ENCODE measurements at places on chromosomes 4 and X. TPM values are rescaled to one million over a fixed set of nuclear protein-coding genes. Genes with fewer than 3 reads are reported as not detected.
A peak's percentile ranks its signal among the peaks of the same experiment; 100 is the strongest.

- no peak overlapping the region for H3K4me3 ChIP-seq
- no peaks in the 10 kb centered on the region for H3K27me3 ChIP-seq
These were observed 35.5 kb upstream of the GPC3 start for GRCh38 chrX:134020910-134021309.

Gene LONRF3
- total RNA-seq = 24.6 TPM

DNA sequence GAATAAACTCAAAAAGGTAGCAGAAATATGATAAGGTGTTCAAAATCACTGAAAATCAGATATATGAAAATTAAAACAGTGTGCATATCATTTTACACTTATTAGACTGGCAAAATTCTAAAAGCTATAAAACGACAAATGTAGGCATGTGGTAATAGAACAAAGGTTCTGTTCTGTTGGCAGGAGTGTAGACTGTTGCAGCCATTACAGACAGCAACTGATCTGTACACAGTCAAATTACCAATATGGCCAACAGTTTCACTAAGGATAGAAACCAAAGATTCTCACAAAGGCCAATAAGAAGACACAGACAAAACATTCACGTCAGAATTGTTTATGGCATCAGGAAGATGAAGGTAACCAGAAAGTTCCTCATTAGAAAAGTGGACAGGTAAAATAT, 112.8 kb upstream of the PLS3 start:
- no peak overlapping the region for H3K4me3 ChIP-seq
- no peaks in the 10 kb centered on the region for H3K4me1 ChIP-seq
- DNase-seq = no peak
- H3K27ac ChIP-seq = no peak overlapping the region
- H3K36me3 ChIP-seq = no peaks in the 10 kb centered on the region

DNA sequence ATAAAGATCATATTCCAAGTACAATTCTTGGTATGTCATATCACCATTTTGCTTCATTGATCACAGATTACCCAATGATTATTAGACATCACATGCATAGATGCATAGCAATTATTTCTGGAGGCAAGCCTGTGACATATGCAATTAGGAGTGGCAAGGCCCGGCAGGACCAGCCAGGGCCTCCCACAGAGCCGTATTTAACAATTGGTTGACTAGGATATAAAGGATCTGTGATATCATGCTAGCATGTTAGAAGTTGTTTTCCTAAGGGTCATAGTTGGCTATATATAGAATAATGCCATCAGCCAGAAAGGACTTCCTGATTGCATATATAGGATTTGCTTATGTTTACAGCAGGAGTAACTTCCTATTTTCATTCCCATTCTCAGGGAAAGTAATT, 103.5 kb upstream of the OTUD4 start:
- no peak overlapping the region for H3K27ac ChIP-seq
- no peaks in the 10 kb centered on the region for H3K27me3 ChIP-seq
- no peak for DNase-seq
- no peaks in the 10 kb centered on the region for H3K36me3 ChIP-seq
- H3K4me3 ChIP-seq = no peak overlapping the region

DNA sequence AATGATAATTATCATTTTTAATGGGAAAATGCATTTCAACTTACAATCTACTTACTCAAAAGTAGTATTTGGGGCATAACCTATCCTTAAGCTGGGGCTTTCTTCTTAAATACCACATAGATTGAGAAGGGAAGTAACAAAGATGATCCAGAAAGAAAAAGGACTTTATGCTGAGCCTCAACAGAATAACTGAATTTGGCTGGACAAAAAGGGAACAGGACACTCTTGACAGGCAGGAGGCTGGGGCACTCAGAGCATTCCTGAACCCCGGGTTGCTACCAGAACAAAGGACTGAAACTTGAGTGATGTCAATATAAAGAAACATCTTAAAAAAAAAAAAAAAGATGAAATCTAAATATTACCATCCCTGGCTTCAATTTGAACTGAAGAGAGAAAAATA, 23.9 kb downstream of the RELL1 start:
- no peak overlapping the region for H3K4me3 ChIP-seq
- no peaks in the 10 kb centered on the region for H3K36me3 ChIP-seq
- peaks cover 22% of the 10 kb centered on the region for H3K4me1 ChIP-seq
- no peak overlapping the region for H3K27ac ChIP-seq

DNA sequence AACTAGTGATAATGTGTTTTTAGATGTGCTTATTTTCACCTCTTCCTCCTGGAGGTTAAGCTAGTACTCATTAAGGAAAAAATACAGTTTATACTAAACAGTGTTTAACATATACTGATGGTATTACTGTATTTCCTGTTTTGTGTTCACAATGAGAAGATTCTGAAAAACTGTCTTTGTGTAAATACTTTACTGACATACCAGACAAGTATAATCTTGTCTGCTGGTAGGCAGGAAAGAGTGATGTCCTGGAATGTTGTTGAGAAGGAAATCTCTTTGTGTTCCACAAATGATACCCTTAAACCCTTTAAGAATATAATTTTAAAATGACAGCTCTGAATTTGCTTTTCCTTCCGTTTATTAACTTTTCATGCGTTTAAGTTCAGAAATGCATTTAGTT, 205.5 kb upstream of the NUDT6 start:
- no peaks in the 10 kb centered on the region for H3K36me3 ChIP-seq
- H3K4me1 ChIP-seq = no peaks in the 10 kb centered on the region
- H3K4me3 ChIP-seq = no peak overlapping the region
- no peak for DNase-seq
- no peak overlapping the region for H3K27ac ChIP-seq

Gene RPL9
- 3,169 TPM for total RNA-seq

DNA sequence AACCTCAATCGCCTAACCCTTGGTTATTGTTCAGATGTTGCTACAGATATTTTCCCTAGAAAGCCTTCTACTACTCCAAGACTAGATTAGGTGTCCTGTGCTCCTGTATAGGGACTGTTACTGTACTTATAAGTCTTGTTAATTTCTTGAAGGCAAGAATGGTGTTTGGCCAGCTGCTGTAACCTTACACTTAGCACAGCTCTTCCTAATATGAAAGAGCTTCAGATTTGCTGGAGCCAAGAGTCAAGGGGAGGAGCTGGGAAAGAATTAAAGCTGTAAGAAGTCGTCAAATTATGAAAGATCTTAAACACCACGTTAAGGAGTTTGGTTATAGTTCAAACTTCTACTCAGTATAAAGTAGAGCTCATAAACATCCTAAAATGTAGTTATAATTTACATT, 245.9 kb upstream of the TLL1 start:
- H3K4me1 ChIP-seq = no peaks in the 10 kb centered on the region
- no peaks in the 10 kb centered on the region for H3K27me3 ChIP-seq
- no peak overlapping the region for H3K27ac ChIP-seq

Gene TCEAL2
- total RNA-seq = 36.4 TPM

GRCh38 chr4:147860960-147861359, 129.1 kb downstream of the ARHGAP10 start:
- no peaks in the 10 kb centered on the region for H3K27me3 ChIP-seq
- peak overlapping the region; percentile 63 for H3K27ac ChIP-seq
- no peak overlapping the region for H3K4me3 ChIP-seq
- DNase-seq = no peak
- H3K4me1 ChIP-seq = peaks cover 97% of the 10 kb centered on the region
- H3K36me3 ChIP-seq = peaks cover 4% of the 10 kb centered on the region

- H3K27me3 ChIP-seq = no peaks in the 10 kb centered on the region
- H3K36me3 ChIP-seq = no peaks in the 10 kb centered on the region
- no peaks in the 10 kb centered on the region for H3K4me1 ChIP-seq
- H3K27ac ChIP-seq = no peak overlapping the region
- no peak overlapping the region for H3K4me3 ChIP-seq
These were observed 12.4 kb downstream of the DDX53 start for GRCh38 chrX:23012162-23012561.

- no peak for DNase-seq
- peaks cover 3% of the 10 kb centered on the region for H3K4me1 ChIP-seq
- no peaks in the 10 kb centered on the region for H3K27me3 ChIP-seq
- no peak overlapping the region for H3K4me3 ChIP-seq
- no peak overlapping the region for H3K27ac ChIP-seq
- no peaks in the 10 kb centered on the region for H3K36me3 ChIP-seq
These were observed 53.7 kb downstream of the ZFX start for GRCh38 chrX:24203072-24203808.

DNA sequence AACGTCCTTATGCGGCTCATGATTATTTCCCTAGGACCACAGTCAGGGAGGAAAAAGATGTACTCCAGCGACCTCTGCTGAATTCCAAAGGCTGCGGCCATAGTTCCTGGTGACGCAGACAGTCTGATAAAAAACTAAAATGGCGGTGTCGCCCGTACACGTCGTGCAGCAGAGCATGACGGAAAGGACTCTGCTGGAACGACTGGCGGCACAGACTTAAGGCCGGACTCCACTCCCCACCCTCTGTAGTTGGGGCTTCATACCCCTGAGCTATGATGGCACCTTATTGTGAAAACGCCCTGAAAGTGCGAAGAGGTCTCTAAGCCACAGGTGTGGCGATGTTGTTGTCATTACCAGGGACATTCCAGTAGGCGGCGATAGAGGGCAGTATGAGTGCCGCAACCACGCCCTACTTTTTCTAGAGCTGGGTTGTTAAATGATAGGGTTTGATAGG, 90.0 kb upstream of the EDA2R start:
- H3K4me3 ChIP-seq = peak overlapping the region; percentile 75
- no peaks in the 10 kb centered on the region for H3K27me3 ChIP-seq
- no peaks in the 10 kb centered on the region for H3K36me3 ChIP-seq
- peak; percentile 1 for DNase-seq

DNA sequence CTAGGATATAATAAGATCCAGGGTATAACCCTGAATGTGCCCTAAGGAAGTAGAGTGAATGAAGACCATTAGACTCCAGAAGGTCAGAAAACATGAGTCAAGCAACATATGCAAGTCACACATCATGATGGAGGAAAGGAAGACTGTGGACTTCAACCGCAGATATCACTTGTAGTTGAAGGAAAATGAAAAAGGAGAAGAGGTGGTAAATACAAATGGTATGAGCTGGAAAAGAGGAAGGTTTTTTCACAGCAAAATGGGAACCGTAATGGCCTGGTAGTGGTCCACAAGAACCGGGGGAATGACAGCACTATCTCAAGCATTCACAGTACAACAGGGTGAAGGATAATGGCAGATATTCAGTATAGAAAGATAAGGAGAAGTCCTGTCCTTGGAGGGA, 5.2 kb upstream of the SCFD2 start:
- H3K36me3 ChIP-seq = no peaks in the 10 kb centered on the region
- no peaks in the 10 kb centered on the region for H3K27me3 ChIP-seq
- DNase-seq = no peak

DNA sequence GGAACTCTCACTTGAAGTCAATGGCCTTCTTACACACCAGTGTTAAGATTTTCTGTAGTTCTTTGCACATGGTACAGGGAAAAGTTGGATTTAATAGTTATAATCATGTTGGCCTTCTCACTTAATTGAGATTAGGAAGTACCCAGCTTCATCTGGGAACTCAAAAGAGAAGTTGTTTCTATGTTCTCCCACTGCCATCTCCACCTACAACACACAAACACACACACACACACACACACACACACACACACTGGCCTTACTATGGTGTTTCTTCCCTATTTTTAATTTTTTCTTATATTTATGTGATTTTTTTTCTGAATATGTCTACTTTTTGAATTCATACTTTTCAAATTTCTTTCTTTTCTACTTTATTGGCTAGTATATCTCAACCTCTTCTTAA, 10.0 kb upstream of the CHIC2 start:
- H3K27ac ChIP-seq = no peak overlapping the region
- H3K27me3 ChIP-seq = no peaks in the 10 kb centered on the region
- no peaks in the 10 kb centered on the region for H3K36me3 ChIP-seq
- DNase-seq = no peak
- no peak overlapping the region for H3K4me3 ChIP-seq

DNA sequence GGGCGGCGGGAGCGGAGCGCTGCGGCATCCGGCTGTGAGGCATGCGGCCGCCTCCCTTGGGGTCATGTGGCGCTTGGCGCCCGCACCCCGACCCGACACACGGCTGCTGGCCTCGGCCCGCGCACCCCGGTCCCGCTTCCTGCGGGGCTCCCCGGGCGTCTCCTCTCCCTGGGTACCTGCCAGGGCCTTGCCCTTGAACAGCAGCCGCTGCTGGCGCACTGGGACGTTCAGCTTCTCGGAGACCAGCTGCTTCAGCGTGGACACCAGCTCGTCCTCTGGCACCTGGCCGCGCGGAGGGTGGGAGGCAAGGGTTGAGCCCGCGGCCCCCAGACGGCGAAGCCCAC, 391 bp downstream of the UBL4A start:
- peaks cover 3% of the 10 kb centered on the region for H3K4me1 ChIP-seq
- H3K36me3 ChIP-seq = peaks cover 5% of the 10 kb centered on the region
- DNase-seq = no peak
- H3K27ac ChIP-seq = peak overlapping the region; percentile 77

- DNase-seq = no peak
- no peaks in the 10 kb centered on the region for H3K4me1 ChIP-seq
- H3K27me3 ChIP-seq = no peaks in the 10 kb centered on the region
- H3K4me3 ChIP-seq = no peak overlapping the region
- no peaks in the 10 kb centered on the region for H3K36me3 ChIP-seq
- no peak overlapping the region for H3K27ac ChIP-seq
These were observed 95.1 kb upstream of the IQCM start for GRCh38 chr4:149910604-149911350.

- H3K27ac ChIP-seq = no peak overlapping the region
- H3K4me1 ChIP-seq = no peaks in the 10 kb centered on the region
- H3K27me3 ChIP-seq = no peaks in the 10 kb centered on the region
- H3K36me3 ChIP-seq = no peaks in the 10 kb centered on the region
- no peak for DNase-seq
These were observed 6.4 kb downstream of the BMX start for GRCh38 chrX:15507005-15507404.

DNA sequence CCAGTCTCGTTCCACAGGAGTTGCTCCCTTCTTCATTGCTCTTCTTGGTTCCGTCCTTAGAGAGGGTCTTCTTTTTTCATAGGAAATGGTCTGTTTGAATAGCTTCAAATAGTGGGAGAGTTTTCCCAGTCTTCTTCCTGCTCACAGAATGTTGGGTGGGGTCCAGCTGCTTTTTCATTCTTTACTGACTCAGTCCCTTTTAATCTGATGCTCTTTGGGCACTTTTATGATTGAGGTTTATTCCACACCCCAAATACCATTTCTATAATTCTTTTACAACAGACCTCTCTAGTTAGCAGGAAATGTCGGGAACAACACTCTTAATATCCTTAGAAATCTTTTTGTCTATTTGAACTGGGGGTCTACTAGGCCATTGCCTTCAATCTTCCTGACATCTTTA, 239.5 kb downstream of the PRDM5 start:
- H3K27ac ChIP-seq = no peak overlapping the region
- no peaks in the 10 kb centered on the region for H3K4me1 ChIP-seq
- H3K27me3 ChIP-seq = no peaks in the 10 kb centered on the region
- no peaks in the 10 kb centered on the region for H3K36me3 ChIP-seq
- no peak for DNase-seq
- H3K4me3 ChIP-seq = no peak overlapping the region

Gene SLC16A2
- 7.9 TPM for total RNA-seq

Gene GAGE12H
- not detected for total RNA-seq

Gene ARHGAP36
- not detected for total RNA-seq

DNA sequence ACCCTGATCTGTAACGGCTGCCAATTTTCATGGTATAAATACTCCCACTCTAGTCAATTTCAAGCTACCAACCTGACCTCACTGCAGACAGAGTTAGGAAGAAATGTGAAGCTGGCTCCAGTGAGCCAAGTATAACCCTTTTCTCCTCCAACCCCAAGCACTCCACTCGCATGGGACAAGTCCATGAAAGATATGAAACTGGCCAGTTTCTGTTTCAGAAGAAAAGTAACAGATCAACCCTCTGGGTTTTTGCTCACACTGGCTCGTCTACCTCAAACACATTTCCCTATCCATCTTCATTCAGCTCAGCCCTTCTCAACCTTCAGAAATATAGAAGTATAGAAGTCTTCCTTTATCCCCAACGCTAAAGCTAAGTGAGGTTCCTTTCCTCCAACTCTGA, 82.4 kb upstream of the NDP start:
- no peaks in the 10 kb centered on the region for H3K4me1 ChIP-seq
- no peak overlapping the region for H3K4me3 ChIP-seq
- H3K27ac ChIP-seq = no peak overlapping the region
- H3K36me3 ChIP-seq = no peaks in the 10 kb centered on the region
- no peak for DNase-seq
- H3K27me3 ChIP-seq = no peaks in the 10 kb centered on the region
